ENCODE measurements at places on chromosomes 2 and 18.

- no peak for DNase-seq
Observed at GRCh38 chr2:239691720-239692119, 290.9 kb upstream of the HDAC4 start.

DNA sequence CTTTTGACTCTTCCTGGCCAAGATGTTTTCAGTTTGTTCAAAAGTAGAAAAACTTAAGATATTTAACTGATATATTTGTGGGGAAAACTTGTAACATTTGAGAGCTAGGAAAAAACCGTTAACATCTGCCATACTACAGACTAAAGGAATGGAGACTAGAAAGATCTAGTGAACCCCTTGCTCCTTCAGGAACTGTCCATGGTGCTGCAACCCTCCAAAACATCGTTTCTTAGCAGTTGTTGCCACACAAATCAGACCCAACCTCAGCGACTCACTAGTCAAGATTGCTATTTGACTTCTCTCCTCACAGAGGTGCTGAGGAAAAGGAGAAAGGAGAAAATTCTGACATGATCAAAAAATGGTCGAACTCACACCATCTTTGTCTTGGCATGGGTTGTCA is 393.8 kb upstream of the LYPD1 start:
- DNase-seq, result no peak

- DNase-seq, result no peak
Observed at GRCh38 chr2:36487947-36488346, 110.0 kb downstream of the FEZ2 start.

DNA sequence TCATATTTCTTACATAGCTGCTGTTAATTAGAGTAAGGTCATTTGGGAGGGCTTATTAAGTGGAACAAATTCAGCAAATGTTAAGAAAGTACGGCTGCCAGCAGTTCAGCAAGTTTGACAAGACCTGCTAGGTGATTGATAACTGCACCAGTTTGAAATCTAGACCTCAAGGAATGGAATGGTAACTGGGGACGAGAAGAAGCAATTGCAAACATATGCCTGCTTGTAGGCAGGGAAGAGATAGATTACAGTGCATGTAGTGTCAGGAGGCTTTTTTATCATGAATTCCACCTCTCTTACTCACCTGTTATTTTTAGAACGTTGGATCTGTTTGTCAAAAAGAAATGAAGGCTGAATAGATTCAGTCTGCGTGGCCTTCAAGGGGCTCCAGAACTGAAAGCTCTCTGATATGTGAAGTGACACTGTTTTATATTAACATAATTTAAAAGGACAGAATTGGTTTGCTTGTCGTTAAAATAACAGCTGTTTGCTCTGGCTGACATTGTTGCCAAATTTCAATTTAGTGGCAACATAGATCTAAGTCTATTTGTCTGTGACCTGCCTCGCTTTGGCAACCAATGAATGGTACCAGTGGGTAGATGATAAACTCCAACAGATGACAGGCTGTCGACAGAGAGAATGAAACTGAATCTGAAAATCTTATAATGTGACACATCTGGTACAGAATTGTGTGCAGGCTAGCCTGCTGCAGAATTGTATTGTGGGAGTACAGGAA is 199.3 kb downstream of the ZNF407 start:
- DNase-seq, result peak; percentile 9

GRCh38 chr2:149375801-149376361 is 45.5 kb downstream of the LYPD6 start:
- no peak for DNase-seq

DNA sequence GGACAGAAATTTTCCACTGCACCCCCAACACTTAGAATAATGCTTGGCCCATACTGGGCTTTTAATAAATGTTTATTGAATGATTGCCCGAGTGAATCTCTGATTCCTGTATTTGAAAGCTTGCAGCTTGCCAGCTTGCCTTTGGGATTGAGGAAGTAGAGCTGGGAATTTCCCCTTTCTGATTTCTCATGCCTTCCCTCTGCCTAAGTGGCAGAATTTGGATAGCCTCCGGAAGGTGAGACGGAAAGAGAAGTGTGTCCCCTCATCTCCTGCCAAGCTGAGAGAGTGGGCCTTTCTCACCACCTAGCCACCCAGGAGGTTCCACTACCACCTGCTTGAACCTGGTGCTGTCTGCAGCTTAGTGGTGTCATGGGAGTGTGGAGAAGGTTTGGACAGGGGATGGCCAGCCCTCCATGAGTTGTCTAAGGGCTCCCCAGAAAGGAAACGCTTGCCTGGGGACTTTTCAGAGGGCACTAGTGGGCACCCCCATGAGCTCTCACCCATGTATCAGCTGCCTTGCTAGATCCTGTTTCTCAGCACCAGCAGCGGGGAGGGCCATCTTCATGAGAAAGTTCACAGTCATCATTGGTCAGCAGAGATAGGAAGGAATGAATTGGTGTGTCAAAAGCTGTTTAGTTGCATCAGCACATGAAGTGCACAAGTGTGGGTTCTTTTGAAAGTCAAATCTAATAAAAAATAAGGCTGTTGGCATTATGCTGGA is 8.6 kb upstream of the NCOA1 start:
- DNase-seq, result no peak

GRCh38 chr18:58221060-58221725 is 177.2 kb downstream of the NEDD4L start:
- peak; percentile 22 for DNase-seq

DNA sequence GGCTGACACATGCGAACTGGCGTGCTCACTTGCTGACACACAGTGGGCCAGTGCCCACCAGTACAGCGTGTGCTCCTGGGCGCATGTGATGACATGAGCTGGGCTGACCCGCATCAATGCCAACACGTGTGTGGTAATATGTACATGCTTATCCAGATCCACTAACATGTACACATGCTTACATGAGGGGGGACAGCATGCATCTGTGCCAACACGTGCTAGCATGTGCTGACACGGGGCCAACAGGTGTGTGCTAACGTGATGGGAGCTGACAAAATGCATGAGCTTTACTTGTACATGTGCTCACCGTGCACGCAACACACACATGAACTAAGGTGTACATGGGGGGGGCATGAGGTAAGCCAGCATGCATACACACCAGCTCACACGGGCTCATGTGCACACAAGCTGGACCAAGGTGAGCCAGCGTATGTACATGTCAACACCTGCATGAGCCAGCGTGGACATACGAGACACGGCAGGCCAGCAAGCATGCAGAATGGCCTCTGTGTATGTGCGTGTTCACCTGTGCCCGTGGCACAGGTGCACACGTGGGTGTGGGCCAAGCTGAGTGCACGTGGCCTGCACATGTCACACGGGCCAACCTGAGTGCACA is 28.5 kb downstream of the GPC1 start:
- DNase-seq, result no peak

DNA sequence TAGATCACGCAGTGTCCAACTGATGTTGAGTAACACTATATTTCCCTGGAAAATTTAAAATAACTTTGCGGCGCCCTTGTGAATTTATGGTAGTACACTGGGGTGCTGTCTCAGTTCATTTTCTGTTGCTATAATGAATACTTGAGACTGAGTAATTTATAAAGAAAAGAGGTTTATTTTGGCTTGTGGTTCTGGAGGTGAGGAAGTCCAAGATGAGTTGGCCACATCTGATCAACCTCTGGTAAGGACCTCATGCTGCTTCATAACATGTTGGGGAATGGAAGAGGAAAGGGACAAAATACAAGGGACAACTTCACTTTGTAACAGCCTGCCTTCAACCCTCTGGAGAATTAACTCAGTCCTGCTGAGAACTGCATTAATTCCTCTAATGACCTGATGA is 36.4 kb downstream of the ACTR3 start:
- DNase-seq, result no peak

DNA sequence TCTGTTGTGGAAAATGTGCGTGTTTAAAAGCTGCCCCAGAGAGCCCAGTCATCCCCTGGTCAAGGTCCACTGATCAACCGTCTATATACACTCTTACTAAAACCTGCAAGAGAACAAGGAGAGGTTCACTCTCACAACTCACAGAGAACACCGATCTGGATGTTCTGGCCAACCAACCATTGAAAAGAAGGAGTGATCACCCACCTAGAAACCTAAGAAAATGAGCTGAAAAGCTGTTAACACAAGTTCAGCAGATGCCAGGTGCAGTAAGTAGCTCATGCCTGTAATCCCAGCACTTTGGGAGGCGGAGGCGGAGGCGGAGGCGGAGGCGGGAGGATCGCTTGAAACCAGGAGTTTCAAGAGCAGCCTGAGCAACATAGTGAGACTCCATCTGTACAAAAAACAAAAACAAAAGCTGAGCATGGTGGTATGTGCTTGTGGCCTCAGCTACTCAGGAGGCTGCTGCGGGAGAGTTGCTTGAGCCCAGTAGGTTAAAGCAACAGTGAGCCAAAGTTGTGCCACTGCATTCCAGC is 14.5 kb downstream of the ATG16L1 start:
- no peak for DNase-seq

DNA sequence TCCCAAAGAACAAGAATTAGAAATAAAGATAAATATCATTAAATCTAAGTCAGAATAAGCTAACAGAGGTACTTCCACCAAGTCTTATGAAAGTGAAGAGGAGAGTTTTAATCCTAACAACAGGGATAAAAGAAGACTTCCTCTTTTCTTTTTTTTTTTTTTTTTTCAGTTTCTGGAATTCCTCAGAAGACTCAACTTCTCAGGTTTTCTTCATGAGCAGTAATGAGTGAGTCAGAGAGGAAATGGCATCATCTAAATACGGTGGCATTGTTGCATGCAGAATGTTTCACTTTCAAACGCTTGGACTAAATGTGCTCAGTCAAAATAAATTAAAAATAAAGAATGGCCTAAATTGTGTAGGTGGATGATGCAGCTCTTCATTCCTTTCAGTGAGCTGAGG is 45.6 kb upstream of the ARHGAP15 start:
- DNase-seq, result no peak

DNA sequence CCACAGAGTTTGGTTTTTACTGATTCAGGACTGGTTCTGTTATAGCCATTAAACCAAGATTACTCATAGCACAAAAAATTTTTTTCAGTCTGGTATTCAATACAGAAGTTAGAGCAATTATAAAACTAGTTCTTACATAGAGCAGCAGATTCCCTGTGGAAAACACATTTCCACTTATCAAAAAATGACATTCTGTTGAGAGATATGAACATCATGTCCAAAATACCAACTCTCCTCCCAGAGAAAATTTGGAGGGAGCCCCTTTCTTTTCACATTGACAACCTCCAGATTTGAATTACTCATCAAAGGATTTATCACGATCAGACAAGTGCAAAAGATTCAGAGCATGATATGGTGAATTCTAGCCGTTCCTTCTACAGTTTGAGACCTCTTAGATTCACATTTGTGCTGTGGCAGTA is 126.8 kb upstream of the SERPINE2 start:
- DNase-seq, result no peak

GRCh38 chr2:8657423-8658062 is 24.3 kb upstream of the ID2 start:
- DNase-seq, result no peak

GRCh38 chr2:17752892-17753802 is 463 bp downstream of the SMC6 start:
- DNase-seq, result peak; percentile 63

DNA sequence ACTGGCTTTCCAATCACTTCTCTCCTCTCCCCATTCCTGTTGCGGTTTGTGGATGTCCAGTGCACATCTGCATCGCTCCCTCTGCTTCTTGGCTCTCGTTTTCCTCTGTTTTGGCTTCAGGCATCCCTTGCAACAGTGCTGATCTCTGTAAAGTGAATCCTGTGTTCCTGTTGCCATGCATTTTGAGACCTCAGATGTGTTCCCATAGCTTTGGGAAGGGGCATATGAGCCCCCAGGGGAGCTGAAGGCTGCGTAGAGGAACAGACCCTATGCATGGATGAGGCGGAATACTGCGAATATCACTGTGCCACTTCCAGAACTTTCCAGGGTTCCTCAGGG is 168.4 kb upstream of the HAAO start:
- DNase-seq, result no peak

- no peak for DNase-seq
Observed at GRCh38 chr18:48679236-48679635, 140.4 kb downstream of the CTIF start.

DNA sequence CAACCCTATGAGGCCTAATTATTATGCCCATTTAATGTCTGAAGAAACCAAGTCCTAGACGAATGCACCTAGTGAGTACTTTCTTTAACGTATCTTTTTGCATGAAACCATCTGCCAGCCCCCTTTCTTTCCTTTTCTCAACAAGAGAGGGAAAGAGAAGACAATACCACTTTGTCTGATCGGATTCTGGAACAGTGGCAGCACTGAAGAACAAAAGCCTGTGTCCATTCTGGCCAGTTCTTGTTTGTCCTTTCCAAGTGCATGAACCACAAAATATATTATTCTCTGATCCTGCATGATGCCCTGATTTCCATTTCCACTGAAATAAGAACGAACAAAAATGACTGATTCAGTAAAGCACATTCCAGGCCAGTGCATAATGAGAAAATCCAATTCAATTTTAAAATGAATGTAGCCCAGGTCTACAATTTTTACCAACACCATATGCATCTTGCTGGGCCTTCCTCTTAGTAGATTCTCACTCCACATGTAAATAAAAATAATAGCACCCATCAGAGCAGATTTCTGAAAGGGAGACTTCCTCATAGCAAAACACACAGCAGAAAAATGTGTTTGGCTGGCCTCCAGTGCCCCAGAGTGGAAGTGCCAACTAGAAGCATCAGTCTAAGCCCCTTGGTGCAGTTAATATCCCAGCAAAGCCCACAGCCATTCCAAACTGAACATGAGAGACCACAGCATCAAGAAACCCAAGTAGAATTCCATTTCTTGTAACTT is 422.6 kb upstream of the ID2 start:
- no peak for DNase-seq

- DNase-seq, result no peak
Observed at GRCh38 chr2:111665551-111666116, 218.4 kb downstream of the ANAPC1 start.

DNA sequence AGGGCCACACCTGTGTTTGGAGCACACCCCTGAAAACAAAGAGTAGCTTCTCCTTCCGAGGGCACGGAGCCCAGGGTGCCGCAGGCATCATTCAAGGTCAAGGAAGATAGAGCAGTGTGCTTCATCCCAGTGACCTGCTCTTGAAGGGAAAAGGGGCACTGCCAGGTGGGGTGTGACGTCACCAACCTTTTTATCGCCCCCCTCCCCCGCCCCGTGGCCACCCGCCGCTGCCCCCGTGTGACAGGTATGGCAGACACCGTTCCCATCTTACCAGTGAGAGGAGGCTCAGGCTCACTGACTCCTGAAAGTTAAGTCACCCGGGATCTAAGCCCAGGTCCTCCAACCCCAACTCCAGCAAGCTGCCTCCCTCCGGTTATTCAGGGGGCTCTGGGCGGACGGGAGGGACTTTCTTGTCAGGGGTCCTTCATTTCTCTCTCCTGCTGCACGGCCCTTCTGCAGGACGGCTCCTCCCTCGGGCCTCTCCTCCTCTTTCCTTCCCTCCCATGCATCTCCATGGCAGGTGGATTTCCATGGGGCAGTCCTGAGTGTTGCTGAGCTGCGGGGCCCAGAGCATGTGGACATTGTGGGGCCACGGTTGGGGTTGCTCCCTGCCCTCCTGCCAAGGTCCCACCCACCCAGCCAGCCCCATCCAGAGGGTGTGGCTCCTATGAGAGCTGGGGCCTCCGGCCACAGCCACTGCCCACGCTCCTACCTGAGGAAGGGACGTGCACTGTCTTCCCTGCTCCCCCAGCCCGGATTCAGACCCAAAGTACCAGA is 114.1 kb upstream of the HDAC4 start:
- DNase-seq, result no peak

GRCh38 chr18:42606886-42607495 is 508.5 kb downstream of the RIT2 start:
- DNase-seq, result no peak

Measured in germinal center (tissue), 1 donor.